ENCODE measurements at places on chromosomes 7 and 10. TPM values are rescaled to one million over a fixed set of nuclear protein-coding genes. Genes with fewer than 3 reads are reported as not detected.

The OR2A42 gene
- total RNA-seq: not detected

The CPA2 gene
- total RNA-seq: not detected

The DOCK1 gene
- total RNA-seq: 64.6 TPM

The AP1S1 gene
- 42.5 TPM for total RNA-seq

The PPP1R3A gene
- total RNA-seq: not detected

The ADIRF gene
- 374 TPM for total RNA-seq

The PAOX gene
- 16.9 TPM for total RNA-seq

The TBRG4 gene
- 71.2 TPM for total RNA-seq

The NME8 gene
- total RNA-seq: not detected

GRCh38 chr10:84607044-84607443 lies 278.7 kb downstream of the CCSER2 start:
- no peak for DNase-seq

DNA sequence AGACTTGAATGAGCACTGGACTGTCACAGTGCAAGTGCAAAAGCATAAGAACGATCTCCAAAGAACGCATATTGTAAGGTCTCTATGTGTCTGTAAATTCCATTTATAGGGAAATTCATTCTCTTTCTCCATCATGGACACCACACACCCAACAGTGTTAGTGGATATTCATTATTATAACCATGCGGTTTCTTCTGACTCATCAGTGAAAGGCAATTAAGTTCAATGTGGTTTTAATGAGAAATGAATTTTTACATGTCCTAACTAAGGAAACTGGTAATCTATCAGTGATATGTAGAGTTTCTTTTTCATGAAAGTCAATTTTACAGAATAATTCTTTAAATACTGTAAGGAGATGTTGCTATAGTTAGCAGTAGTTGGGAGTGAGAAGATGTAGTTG lies 25.9 kb downstream of the GIMAP8 start:
- no peak for DNase-seq

GRCh38 chr7:13179775-13180523 lies 492.5 kb downstream of the ARL4A start:
- no peak for DNase-seq

DNA sequence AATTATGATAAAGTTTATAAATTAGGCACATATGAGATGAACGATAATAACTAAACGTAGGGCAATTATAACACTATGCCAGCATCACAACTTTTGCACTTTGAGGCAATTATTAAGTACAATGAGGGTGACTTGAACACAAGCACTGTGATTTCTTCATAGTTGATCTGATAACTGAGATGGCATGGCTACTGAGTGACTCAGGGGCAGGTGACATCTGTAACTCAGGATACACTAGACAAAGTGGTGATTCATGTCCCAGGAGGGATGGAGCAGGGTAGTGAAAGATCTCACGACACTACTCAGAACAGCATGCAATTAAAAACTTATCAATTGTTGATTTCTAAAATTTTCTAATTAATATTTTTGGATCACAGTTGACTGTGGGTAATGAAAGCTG lies 98.3 kb upstream of the ARHGAP21 start:
- no peak for DNase-seq

DNA sequence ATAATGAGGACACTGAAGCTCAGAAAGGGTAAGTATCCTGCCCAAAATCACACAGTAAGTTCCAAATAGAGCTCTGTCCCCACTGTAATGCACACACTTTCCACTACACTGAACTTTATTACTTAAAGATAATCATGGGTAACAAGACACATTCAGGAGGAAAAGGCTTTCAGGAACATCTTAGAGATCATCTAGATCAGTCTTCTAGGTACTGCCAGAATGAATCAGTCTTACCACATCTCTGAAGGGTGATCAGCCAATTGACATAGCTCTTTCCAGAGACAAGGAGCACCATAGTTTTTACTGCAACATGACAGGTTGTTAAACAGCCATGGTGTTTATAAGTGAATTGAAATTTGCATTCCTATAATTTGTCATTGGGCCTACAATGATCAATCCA lies 5.4 kb upstream of the HERPUD2 start:
- DNase-seq: no peak

DNA sequence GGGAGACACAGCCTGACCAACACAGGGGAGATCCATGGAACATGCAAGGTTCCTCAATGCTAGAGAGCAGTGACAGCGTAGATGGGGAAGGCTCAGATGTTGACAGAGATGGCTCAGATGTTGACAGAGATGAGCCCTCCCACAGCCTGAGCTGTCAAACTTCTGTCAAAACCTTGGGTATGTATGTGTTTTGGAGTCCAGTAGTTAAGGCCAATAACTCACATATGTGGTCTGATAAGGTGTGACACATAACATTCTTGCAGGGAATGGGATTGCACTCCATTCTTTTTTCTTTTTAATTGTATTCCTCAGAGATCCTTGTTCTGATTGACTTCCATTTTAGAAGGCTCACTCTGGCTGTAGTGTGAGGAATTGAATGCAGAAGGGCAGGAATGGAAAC lies 136.3 kb downstream of the C1GALT1 start:
- no peak for DNase-seq

DNA sequence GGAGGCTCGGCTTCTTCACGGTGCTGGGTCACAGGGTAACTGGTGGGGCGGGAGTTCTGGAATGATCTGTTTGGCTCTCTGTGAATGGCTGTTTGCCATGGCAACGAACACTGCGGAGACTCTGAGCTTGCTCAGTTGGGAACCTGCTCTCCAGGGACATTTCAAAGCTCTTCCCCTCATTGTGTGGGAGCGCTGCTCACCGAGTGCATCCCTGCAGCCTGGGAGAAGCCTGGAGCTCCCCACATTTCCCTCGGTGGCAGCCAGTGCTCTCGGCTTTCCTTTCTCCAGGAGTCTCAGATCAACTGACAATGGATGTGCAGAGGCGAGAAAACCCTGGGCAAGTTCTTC lies 57.6 kb upstream of the CACUL1 start:
- no peak for DNase-seq

GRCh38 chr10:68043030-68043429 lies 32.1 kb downstream of the HERC4 start:
- no peak for DNase-seq

DNA sequence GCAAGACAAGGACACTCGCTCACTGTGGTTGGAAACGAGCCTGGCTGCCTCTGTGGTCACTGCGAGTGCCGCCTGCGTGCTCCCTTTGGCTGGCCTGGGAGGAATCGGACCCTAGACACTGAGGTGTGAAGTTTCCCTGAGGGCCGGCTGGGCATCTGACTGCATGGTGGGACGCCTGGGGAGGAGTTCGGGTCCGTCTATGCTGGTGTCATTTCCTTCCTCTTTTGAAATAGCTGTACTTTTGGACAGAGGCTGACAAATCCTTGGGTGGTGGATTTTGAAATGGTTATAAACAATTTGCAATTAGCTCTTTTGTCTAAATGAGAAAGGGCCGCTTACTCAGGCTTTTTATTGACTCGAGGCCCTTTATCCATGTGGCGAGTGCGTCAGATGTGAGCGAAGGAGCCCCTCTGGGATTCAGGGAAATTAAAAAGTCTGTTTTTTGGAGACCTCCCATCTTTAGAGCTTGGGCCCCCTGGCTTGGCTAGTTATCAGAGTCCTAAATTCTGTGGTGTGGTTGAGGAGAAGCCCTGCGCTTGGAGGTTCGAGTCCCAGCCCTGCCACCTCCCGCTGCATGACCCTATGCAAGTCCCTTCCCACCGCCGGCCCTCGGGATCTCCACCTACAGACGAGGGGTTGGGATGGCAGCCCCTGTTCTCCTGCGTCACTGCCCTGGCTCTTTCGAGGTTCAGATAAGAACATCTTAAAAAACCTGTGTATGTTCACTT lies 147.1 kb downstream of the RGS10 start:
- no peak for DNase-seq

Measured in vagina (tissue), 2 donors.